ENCODE measurements at places on chromosomes 7 and 10. TPM values are rescaled to one million over a fixed set of nuclear protein-coding genes. Genes with fewer than 3 reads are reported as not detected.

GRCh38 chr10:80659289-80659688, 121.6 kb downstream of the SH2D4B start:
- H3K4me1 ChIP-seq, result peaks cover 3% of the 10 kb centered on the region
- no peaks in the 10 kb centered on the region for H3K36me3 ChIP-seq
- no peak overlapping the region for H3K4me3 ChIP-seq
- H3K27me3 ChIP-seq, result peaks cover 11% of the 10 kb centered on the region
- no peak overlapping the region for H3K27ac ChIP-seq

SUN1 gene
- total RNA-seq, result 85.8 TPM

- no peak overlapping the region for H3K27ac ChIP-seq
- no peak for DNase-seq
- H3K36me3 ChIP-seq, result peaks cover 8% of the 10 kb centered on the region
- no peaks in the 10 kb centered on the region for H3K27me3 ChIP-seq
- no peak overlapping the region for H3K4me3 ChIP-seq
Measured at GRCh38 chr7:75985518-75986146, 8.8 kb downstream of the TMEM120A start.

RP9 gene
- 23.2 TPM for total RNA-seq

GRCh38 chr10:89471110-89471809, 56.9 kb downstream of the IFIT5 start:
- DNase-seq, result no peak
- H3K36me3 ChIP-seq, result no peaks in the 10 kb centered on the region
- H3K4me3 ChIP-seq, result no peak overlapping the region
- H3K27ac ChIP-seq, result no peak overlapping the region

DNA sequence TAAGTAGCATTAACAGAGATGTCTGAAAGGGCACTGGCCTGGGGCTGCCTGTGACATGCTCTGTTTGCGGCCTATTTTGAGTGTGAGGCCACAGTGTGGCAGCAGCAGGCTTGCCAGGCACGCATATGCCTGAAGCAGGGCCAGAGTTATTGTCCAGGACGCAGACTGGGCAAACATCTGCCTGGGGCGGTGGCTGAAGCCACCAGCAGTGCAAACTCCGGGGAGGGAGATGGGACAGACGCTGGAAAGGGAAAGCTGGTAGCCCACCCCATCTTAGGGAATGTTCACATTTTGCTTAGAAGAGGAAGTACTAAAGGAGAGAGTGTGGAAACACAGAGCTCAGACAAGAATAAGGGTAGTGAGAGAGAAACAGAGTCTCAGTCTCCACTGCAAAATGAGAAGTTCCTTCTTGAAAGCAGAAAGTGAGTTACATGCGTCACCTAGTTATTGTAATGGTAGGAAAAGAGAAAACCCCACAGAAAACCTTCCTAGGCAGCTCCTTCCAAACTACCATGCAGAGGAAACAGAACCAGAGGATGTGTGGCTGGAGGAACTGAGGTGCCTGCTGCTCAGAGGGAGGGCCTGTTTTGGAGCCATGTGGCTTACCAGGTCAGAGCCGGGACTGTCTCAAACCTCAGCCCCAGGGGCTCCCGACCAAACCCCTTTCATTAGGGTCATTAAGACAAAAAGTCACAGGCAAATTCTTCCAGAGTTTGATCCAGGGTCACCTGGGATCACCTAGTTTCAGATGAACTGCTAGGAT, 14.5 kb downstream of the AKR1B1 start:
- DNase-seq, result no peak
- peaks cover 62% of the 10 kb centered on the region for H3K36me3 ChIP-seq
- no peak overlapping the region for H3K4me3 ChIP-seq
- H3K27ac ChIP-seq, result no peak overlapping the region

GRCh38 chr10:5511885-5512280, 12.5 kb upstream of the CALML5 start:
- H3K36me3 ChIP-seq, result no peaks in the 10 kb centered on the region
- peaks cover 35% of the 10 kb centered on the region for H3K27me3 ChIP-seq
- H3K4me3 ChIP-seq, result no peak overlapping the region
- H3K4me1 ChIP-seq, result peaks cover 8% of the 10 kb centered on the region
- no peak for DNase-seq

DNA sequence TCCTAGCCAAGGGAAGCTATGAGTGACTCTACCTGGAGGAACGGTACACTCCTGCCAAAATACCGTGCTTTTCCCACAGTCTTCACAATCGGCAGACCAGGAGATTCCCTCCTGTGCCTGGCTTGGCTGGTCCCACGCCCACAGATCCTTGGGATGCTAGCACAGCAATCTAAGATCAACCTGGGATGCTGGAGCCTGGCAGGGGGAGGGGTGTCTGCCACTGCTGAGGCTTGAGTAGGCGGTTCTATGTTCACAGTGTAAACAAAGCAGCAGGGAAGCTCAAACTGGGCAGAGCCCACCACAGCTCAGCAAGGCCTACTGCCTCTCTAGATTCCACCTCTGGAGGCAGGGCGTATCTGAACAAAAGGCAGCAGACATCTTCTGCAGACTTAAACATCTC, 295.3 kb downstream of the ELMO1 start:
- no peak overlapping the region for H3K27ac ChIP-seq
- no peaks in the 10 kb centered on the region for H3K27me3 ChIP-seq
- DNase-seq, result no peak
- H3K36me3 ChIP-seq, result peaks cover 40% of the 10 kb centered on the region
- H3K4me1 ChIP-seq, result peaks cover 14% of the 10 kb centered on the region

GRCh38 chr10:62402508-62402907, 28.3 kb downstream of the ZNF365 start:
- no peaks in the 10 kb centered on the region for H3K36me3 ChIP-seq
- no peaks in the 10 kb centered on the region for H3K4me1 ChIP-seq
- no peak overlapping the region for H3K27ac ChIP-seq
- peaks cover 8% of the 10 kb centered on the region for H3K27me3 ChIP-seq
- no peak overlapping the region for H3K4me3 ChIP-seq
- no peak for DNase-seq

DNA sequence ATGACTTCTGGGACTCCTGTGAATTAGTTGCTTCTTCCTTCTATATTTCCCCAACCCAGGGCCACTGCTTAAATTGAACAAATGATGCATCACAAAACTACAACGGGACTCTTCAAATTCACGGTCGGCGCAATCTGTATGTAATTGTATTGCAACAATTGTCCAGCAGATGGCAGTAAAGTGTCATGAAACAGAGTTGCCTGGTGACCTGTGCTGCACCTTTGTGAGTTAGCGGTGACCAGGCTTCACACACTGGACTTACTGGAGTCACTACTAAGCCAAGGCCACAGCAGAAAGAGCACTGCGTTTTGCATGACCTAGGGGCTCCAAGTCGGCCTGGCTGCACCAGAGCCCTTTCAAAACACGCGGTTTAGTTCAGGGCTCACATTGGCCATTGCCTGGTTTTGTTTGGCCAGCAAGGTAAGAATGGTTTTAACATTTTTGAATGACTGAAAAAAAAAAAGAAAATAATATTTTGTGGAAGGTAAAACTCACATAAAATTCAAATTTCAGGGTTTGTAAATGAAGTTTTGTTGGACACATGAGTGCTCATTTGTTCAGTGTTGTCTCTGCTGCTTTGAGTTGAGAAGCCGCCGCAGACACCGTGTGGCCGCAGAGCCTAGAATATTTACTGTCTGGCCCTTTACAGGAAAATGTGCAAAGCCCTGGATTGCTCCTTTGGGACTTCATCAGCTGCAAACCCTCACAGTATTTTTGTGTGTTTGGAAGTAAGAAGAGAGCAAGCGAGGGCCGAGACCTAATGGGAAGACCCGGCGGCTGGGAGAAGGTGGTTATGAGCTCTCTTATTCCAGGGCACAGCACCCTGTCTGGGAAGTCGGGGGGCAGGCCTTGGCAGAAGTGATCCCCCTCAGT, 23.2 kb upstream of the ZNF32 start:
- no peak overlapping the region for H3K27ac ChIP-seq
- no peaks in the 10 kb centered on the region for H3K4me1 ChIP-seq
- peaks cover 26% of the 10 kb centered on the region for H3K27me3 ChIP-seq
- H3K36me3 ChIP-seq, result no peaks in the 10 kb centered on the region
- no peak overlapping the region for H3K4me3 ChIP-seq
- peak; percentile 88 for DNase-seq

DNA sequence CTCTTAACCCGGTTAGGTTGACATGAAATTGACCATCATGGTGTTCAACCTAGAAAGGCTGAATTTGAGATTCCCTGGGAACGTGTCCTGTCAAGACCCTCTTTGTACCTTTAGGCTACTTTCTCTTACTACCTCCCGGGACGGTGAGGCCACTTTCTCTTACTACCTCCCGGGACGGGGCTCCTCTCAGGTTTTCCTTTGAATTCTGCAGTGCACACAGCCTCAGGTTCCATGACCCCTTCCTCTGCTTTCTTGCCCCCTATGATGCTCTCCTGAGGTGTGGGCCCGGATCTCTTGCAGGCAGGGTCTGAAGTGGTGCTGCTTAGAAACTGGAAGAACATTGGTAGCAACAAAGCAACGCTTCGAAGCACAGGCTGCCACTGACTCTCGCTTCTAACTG, 155.3 kb downstream of the CAMK1D start:
- no peak overlapping the region for H3K4me3 ChIP-seq

DNA sequence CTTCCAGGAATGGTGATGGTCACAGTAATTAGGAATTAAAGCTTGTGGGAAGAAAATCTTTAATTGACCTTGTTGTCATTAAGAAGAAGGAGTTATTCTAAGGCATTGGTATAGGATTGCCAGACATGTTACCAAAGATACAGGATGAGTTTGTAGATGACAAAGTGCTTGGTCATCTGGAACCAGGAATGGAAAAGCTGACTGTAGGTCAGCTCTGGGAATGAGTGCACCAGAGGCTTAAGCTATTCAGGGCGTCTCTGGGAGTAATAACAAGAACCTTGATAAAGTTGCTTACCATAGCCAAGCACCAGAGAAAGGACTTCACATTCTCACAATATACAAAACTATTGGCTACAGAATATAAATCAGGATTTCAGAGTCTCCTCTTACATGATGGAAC, 89.0 kb downstream of the PHTF2 start:
- H3K27me3 ChIP-seq, result no peaks in the 10 kb centered on the region
- H3K4me1 ChIP-seq, result peaks cover 6% of the 10 kb centered on the region
- DNase-seq, result no peak
- peaks cover 4% of the 10 kb centered on the region for H3K36me3 ChIP-seq

DNA sequence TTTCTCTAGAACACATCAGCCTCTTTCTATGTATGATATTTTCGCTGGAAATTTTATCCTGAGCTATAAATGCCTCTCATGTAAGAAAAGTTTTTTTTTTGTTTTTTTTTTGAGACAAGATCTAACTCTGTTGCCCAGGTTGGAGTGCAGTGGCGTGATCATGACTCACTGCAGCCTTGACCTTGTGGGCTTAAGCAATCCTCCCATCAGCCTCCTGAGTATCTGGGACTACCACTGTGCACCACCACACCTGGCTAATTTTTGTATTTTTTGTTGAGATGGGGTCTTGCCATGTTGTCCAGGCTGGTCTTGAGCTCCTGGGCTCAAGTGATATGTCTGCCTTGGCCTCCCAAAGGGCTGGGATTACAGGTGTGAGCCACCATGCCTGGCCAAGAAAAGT, 80.4 kb downstream of the ADK start:
- H3K27ac ChIP-seq, result no peak overlapping the region
- peaks cover 21% of the 10 kb centered on the region for H3K4me1 ChIP-seq
- peaks cover 6% of the 10 kb centered on the region for H3K36me3 ChIP-seq
- H3K27me3 ChIP-seq, result no peaks in the 10 kb centered on the region

DNA sequence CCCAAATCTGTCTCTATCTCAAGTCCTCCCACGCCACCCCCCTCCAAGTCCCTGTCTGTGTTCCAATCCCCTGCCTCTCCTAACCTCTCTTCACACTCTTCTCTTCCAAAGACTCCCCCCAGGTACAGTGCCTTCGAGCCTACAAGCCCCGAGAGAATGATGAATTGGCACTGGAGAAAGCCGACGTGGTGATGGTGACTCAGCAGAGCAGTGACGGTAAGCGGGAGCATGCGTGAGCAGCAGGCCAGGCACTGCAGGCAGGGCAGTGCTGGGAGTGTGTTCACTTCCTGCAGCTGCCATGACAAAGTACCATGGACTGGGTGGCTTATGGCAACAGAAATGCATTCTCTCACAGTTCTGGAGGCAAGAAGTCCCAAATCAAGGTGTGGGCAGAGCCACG, 23.4 kb downstream of the ARHGEF5 start:
- no peak for DNase-seq
- no peaks in the 10 kb centered on the region for H3K4me1 ChIP-seq

DNA sequence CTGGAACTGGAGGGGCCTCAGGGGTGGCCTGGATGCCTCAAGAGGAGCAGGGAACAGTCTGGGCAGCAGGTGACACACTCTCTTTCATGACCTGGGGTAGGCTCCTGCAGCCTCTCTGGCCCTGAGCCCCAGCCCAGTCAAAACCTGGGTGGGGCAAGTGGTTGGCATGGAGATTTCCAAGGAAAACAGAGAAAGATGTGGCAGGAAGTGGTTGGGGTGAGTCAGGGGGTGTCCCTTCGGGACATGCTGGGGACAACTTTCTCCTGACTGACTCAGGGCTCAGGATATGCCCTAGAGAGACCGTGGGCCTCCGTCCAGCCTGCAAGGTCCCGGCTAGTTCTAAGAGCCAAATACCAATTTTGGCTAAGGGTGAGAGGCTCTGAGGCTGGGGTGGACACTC, 2.9 kb downstream of the AQP1 start:
- no peak overlapping the region for H3K27ac ChIP-seq
- no peak for DNase-seq
- no peak overlapping the region for H3K4me3 ChIP-seq
- peaks cover 6% of the 10 kb centered on the region for H3K4me1 ChIP-seq
- H3K27me3 ChIP-seq, result no peaks in the 10 kb centered on the region
- H3K36me3 ChIP-seq, result no peaks in the 10 kb centered on the region

DNA sequence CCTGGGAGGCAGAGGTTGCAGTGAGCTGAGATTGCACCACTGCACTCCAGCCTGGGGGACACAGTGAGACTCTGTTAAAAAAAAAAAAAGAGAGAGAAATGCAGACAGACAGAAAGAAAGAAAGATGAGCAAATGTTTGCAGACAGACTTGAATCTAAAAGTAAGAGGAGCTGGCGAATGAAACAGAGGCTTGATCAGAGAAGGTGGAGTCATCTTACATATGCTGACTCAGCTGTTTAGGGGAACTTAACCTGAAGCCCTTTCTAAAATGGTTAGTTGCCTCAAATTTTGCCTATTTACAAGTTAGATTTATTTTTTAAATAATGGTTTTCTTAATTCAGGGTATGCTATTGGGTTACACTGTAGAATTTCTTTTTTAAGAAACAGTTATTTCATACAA, 5.4 kb downstream of the FAM171A1 start:
- H3K4me3 ChIP-seq, result no peak overlapping the region
- H3K36me3 ChIP-seq, result no peaks in the 10 kb centered on the region
- no peak overlapping the region for H3K27ac ChIP-seq

DNA sequence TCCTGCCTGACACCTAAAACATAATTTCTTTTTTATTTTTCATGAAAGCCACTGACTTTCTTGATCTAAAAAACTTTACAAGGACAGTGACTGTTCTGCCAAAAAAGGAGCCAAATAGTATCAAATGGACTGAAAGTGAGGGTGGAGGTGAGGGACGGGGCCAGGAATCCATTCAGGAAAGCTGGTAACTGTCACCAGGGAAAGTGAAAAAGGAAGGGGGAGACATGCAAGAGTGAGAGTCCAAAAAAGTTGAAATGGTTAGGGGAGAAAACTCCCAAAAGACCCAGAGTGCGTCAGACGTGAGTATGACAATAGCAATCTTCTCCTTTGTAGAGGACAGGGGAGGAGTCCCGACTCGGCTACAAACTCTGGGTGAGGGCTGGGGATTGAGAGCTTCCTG, 2.9 kb upstream of the PRAP1 start:
- H3K4me3 ChIP-seq, result no peak overlapping the region
- no peaks in the 10 kb centered on the region for H3K36me3 ChIP-seq
- H3K4me1 ChIP-seq, result peaks cover 3% of the 10 kb centered on the region
